Muscle of arm (tissue), 14 donors: ENCODE measurements at places on chromosomes 6 and 20. TPM values are rescaled to one million over a fixed set of nuclear protein-coding genes. Genes with fewer than 3 reads are reported as not detected.

DNA sequence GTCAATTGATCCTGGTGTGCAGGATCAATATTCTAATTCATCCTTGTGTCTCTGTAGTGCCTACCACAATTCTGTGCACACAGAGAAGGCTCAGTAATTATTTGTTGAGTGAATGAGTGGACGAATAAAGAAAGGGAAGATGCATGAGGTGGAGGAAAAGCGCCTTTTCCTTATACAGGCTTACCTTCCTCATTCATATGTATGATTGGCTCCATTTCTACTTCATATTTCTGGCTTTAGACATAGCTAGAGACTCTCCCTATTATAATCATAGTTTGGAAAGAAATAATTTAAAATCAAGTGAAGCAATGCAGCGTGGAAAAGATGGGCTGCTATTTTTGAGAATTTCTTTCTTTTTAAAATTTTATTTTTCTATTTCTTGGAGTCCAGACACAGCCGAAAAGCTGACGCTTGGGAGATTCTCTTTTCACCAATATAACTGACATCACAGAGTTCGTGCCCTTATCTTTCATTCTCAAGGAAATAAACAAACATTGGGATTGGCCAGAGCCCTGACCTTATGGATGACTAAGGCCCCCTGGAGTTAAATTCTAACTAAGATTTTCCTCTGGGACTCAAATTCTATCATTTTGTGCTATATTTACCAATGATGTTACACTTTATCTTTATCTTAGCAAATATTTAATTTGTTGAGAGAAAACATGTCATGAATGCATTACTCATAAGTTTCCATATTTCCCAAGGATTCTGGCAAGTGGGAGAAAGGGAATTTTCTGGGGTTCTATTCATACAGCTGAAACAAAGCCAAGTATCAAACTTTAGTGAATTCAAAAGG, 48.1 kb downstream of the PRL start:
- DNase-seq = peak; percentile 41

GRCh38 chr20:62477669-62478455, 2.1 kb upstream of the GATA5 start:
- DNase-seq = no peak

DNA sequence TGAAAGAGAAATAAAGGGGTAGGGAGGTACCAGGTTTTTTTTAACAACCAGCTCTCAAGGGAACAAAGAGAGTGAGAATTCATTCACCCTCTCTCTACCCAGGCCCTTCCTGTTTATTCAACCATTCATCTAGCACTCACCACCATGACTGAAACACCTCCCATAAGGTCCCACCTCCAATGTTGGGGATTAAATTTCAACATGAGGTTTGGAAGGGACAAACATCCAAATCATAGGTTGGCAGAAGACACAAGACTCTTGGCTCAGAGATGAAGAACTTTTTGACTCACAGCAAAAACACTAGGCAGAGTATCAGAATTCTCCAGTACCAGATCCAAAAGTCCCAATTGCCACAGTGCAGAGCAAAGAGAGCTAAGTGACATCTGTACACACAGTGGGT, 186.3 kb downstream of the EDN1 start:
- DNase-seq = no peak

DNA sequence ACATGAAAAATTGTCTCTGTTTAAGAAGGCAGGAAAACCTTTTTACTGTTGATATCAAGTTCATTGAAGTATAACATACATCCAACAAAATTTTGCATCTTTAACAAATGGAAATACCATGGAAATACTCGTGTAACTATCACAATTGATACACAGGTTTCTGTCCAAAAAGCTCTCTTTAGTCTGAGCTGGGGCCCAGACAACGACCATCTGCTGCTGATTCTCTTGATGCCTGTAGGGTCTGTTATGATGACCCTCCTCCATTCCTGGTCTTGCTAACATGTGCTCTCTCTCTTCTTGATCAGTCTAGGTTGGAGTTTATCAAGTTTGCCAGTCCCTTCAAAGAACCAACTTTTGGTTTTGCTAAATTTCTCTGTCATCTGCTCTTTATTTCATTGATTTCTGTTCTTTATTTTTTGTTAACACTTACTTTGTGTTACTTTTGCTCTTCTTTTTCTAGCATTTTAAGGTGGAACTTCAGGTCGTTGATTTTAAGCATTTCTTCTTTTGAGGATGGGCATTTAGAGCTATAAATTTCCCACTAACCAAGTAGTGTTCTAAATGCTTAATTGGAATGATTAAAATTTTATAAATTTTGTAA, 116.8 kb downstream of the PSMB1 start:
- no peak for DNase-seq

DNA sequence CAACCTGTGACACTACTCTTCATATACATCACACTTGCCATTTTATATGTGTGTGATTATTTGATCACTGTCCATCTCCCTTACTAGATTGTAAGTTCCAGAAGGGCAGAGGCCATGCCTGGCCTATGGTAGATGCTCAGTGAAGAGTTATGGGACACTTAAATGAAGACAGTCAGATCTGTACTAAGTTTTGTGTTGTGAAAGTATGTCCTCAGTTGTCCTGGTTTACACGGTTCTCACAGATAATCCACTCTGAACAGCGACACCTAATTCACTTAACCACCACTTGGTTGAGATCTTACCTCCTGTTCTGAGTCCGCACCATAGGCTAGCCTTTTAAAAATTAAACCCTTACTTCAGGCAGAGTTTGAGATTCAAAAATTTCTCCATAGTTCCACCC, 434.1 kb upstream of the SOX4 start:
- DNase-seq = no peak

Gene RIMS4
- polyA plus RNA-seq = 6.5 TPM

Gene REM1
- polyA plus RNA-seq = 8.4 TPM

- no peak for DNase-seq
These were observed 27.0 kb downstream of the MAP7 start for GRCh38 chr6:136523196-136523595.

DNA sequence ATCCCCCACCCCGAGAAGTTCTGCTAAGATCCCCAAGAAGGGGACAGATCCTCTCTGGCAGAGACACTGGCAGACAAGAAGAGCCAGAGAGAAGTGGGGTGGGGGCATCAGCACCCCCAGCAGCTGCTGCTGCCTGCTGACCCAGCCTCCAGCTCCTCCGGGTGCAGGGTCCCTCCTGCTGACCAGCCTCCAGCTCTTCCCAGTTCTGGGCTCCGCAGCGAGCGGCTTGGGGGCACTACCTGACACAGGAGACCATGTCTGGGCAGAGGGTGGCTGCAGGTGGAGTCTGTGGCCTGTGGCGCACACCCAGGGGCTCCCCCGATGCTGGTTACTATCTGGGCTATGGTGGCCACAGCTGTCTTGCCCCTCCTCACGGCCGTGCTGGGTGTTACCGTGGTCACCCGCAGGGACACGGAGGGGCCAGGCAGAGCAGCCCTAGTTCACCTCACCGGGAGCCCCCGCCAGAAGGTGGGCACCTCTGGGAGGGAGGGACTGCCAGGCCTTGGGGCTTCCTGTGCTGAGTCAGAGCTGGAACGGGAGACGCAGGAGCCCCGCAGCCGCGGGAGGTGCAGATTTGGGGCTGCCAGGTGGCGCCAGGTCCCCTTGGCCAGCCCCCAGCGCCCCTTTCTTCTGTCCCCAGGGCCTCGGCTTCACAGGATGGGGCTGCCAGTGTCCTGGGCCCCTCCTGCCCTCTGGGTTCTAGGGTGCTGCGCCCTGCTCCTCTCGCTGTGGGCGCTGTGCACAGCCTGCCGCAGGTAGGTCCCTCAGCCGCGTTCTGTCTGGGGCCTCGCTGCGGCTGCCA, 630 bp downstream of the LIME1 start:
- no peak for DNase-seq
